Hepatocyte (in vitro differentiated cells): ENCODE measurements at places on chromosomes 3 and 15. TPM values are rescaled to one million over a fixed set of nuclear protein-coding genes. Genes with fewer than 3 reads are reported as not detected.

COL8A1 gene
- total RNA-seq = 1.0 and 2.4 TPM in 2 replicates

HACD2 gene
- 64.3 and 70.1 TPM in 2 replicates for total RNA-seq

IVD gene
- total RNA-seq = 27.1 and 31.5 TPM in 2 replicates

CD86 gene
- total RNA-seq = 0.56 TPM in 1 of 2 replicates, not detected in the other

ITGB5 gene
- total RNA-seq = 97.0 and 109 TPM in 2 replicates

EBLN2 gene
- total RNA-seq = 5.5 and 9.3 TPM in 2 replicates

GOLGA8N gene
- 1.8 and 3.2 TPM in 2 replicates for total RNA-seq

KNG1 gene
- 88.9 and 109 TPM in 2 replicates for total RNA-seq

LRRN1 gene
- total RNA-seq = 28.5 and 37.5 TPM in 2 replicates
